Effector memory CD8-positive, alpha-beta T cell (primary cell): ENCODE measurements at places on chromosomes 1 and 21.

DNA sequence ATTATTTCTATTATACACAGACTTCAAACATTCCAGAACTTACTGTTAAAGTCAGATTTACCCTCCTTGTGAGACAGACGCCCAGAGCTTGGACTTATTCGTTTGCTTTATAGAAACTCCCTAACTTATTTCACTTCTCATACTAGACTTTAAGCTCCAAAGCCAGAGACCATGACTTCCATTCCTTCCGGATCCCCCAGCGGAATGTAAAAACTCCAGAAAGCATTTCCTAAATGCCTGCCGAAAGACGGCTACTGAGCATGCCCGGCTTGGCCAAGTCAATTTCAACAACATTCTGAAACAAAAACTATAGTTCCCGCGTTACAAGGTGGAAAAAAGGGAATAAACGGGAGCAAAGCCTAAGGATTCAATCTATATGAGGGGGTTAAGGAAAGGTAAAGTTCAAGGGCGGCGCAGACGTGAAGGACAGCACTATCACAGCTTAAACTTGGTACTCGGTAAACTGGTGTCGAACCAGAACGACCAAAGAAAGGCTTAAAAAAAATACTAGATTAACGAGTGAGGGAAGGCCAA, 1.1 kb downstream of the USP48 start:
- no peak for DNase-seq

GRCh38 chr1:57348921-57349320, 74.9 kb downstream of the DAB1 start:
- DNase-seq, result no peak

GRCh38 chr1:61426254-61426653, 298.7 kb downstream of the TM2D1 start:
- DNase-seq, result no peak

- no peak for DNase-seq
Measured at GRCh38 chr21:45104560-45104959, 30.2 kb downstream of the ADARB1 start.

- DNase-seq, result no peak
Measured at GRCh38 chr1:201127755-201128455, 921 bp upstream of the ASCL5 start.

DNA sequence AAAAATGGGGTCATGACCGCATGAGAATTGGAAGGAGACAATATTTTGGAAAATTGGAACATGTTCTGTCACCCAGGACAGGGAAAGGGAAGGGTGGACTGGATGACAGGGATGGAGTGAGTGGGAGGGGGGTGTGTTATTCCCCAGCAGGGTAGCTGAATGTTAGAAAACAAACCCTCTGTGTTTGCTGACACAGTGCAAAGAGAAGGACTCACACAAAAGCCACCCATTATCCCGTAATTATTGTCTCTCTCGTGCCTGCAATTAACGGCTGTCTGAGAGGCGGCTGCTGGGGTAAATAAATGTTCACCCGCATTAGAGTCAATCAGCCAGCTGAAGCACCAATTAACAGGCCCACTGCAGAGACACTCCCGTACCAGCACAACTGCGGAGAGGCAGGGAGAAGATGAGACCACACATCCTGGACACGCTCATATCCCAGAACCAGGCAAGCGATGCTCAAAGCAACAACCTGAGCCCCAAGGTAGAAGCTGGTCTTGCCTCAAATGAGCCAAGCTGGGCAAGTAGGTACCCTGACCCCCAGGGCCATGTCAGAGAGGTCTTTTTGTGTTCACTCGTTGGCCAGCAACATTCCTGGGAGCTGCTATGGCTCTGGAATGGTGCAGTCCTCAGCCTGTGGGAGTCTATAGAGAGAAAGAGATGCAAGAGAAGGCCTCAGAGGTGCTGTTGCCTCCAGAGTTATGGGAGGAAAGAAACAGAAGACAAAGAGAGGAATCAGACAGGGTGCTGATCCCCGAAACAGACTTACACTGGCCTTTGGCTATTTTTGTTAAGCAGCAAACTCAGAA, 19.4 kb downstream of the PLEKHA6 start:
- DNase-seq, result no peak

DNA sequence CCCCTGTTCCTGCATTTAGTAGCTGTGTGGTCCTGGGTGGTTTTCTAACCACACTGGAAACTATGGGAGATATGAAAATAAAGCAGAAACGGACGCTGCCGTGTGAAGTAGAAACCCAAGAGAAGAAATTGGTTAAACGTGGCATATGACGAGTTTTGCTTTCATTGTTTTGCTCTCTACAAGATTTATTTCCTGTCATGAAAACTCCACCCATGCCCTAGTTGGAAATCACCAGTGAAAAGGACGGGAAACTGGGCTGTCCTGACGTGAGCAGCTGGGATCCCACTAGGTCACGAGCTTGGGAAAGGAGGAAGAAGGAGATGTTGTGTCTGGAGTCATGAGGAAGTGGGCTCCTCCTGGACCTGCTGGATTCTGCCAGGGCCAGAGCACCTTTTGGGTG, 120.8 kb upstream of the GADD45A start:
- DNase-seq, result no peak

GRCh38 chr1:236716160-236716559, 29.9 kb downstream of the ACTN2 start:
- no peak for DNase-seq

DNA sequence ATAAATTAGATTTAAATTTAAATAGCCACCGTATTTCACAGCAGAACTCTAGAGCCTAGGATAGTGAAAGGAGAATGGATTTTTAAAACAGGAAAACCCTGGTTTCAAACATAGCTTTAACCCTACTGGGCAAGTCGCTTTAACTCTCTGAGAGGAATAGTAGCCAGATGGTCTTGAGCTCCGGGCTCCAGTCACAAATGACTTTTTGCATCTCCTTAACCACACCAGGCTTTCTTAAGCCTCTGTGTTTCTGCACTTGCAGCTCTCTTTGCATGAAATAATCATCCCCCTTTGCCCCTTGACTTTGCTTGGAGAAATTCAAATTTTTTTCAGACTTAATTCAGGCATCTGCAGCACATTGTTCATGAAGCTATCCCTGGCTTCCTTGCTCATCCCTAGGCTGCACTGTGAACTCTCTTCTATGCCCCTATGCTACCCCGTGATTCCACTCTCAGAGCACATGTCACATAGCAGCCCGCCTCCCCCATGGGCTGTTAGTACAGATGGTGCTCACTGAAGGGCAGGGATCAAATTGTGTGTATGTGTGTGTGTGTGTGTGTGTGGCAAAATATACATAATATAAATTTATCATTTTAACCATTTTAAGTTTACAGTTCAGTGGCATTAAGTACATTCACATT, 68.8 kb upstream of the DAB1 start:
- DNase-seq, result no peak

- DNase-seq, result no peak
Measured at GRCh38 chr1:166933633-166934032, 41.7 kb downstream of the ILDR2 start.

GRCh38 chr1:89261926-89262515, 10.6 kb downstream of the GBP5 start:
- no peak for DNase-seq

- DNase-seq, result peak; percentile 23
Measured at GRCh38 chr1:17119076-17119772, at the start of gene PADI2. Gene PADI2 (minus strand): TSS chr1:17119451. CDS start chr1:17119371, 80 bp downstream.

DNA sequence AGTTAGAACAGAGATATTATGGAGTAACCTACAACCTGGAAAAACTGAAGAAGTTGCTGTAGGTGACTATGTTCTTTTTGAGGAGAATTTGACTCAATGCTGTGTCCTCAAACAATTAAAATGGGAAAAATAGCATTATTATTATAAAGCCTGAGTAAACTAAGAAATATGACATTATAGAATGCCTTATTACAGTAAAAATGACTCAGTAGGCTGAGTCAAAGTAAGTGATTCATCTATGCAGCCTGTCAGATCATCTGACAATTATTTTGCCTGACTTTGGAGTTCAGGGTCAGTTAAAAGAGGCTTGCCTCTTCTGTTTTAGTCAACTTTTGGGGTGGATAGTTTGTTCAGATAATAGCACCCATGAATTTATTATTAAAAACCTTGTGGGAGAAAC, 150.8 kb upstream of the PTGFR start:
- DNase-seq, result no peak

DNA sequence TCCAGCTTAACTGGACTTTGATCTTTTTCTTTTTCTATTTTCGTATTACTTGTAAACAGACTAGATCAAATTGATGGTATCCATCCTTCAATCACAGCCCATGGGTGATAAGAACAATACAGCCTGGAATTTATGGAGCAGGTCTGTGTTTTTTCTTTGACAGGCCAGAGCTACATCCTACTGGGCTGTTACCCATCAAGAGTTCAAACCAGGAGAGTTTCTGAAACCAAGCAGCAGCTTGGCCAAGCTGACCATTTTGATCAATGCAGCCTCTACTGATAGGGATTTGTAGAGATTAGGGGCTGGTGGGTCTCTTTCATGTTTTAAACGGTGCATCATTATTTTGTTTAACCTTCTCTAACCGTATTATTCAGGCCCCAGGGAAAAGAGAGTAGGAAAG, 24.3 kb upstream of the CCDC190 start:
- no peak for DNase-seq

DNA sequence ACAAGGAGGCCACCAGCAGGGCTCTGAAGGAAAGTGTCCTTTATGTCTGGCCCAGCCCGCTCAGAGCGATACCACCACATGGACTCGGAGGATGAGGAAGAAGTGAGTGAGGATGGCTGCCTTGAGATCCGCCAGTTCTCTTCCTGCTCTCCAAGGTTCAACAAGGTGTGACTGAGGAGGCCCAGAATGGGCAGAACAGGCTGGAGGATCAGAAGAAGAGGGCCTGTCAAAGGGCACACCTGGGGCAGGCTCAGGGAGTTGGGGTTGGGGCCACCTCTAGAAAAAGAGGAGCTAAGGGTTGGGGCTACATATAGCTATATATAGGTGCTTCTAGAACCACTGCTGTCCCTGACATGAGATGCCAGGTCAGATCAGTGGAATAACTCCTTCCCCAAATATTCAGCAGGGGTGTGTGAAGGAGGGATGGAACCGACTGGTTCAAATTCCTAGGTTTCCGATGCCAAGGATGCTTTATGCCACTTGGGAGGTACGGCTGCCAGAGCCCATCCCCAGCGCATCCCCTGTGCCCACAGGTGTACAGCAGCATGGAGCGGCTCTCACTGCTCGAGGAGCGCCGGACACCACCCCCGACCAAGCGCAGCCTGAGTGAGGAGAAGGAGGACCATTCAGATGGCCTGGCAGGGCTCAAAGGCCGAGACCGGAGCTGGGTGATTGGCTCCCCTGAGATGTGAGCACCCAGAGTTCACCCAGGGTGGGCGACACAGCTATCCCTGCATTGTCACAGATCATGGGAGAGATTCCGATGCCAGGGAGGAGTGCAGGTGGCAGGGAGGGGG, 102.2 kb downstream of the PIK3R3 start:
- DNase-seq, result no peak

DNA sequence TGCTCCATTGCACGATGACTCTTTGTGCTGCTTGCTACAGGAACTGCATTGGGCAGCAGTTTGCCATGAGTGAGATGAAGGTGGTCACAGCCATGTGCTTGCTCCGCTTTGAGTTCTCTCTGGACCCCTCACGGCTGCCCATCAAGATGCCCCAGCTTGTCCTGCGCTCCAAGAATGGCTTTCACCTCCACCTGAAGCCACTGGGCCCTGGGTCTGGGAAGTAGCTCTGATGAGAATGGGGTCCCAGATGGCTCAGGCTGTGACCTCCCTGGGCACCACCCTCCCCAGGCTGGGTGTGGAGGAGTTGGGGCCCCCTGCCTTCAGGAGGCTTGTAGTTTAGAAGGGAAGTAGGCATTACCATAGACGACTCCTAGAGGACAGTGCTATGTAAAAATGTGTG, 19.7 kb downstream of the CYP4B1 start:
- DNase-seq, result no peak

DNA sequence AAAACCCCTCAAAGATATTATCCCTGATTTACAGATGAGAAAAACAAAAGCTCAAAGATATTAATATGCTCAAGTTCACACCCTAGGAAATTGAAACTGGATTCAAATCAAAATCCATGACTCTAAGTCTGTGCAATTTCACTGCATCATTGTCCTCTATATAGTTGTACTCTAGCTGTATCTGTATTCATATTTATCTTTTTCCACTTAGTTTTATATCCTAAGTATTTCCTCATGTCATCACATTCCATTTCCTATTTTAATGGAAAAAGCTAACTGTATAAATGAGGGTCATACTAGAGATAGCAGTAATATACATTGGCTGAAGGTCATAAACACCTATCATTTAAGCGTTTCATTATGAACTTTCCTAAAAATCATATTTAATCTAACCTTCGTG, 42.2 kb upstream of the RALGPS2 start:
- no peak for DNase-seq

GRCh38 chr1:65827346-65827745, 34.7 kb downstream of the PDE4B start:
- no peak for DNase-seq

DNA sequence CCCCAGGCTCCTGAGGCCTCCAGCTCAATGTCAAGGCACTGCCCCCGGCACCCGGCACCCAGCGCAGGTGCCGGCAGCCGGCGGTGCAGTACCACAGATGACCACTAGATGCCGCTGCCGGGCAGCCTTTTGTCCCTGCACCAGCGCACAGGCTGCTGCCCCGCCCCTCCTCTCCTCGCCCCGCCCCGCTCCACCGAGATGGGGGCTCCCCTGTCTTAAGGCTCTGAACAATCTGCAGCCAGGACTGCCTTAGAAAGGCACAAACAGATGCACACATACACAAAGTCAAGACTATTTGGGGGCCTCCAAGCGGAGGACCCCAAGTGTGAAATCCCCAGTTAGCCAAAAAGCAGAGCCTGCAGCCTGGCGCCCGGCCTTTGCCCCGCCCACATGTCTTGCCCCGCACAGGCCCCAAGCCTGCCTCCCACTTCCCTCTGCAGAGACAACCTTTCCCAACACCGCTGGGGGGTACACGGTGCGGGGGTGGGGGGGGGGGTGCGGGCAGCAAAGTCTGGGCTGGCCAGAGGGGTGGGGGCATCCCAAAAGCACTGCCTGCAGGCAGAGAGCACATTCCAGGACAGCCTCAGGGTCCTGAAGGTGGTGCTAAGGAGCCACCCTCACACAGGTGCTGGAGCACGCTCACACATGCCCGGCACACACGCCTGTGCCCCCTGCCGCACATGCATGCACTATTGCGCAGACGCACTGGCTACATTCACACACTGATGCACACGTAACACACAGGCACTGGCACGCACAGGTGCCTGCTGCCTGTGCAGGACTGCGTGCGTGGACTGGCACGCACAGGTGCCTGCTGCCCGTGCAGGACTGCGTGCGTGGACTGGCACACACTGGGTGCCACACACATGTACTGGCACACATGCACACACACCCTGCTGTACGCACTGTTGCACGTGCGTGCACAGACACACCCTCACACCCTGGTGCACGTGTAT, 37.1 kb downstream of the ARHGEF16 start:
- peak; percentile 85 for DNase-seq
